ENCODE measurements at places on chromosomes 1 and 21.

GRCh38 chr1:12530462-12531178, 87.4 kb downstream of the DHRS3 start:
- DNase-seq, result no peak

- no peak for DNase-seq
These were observed 366.0 kb upstream of the LRRC7 start for GRCh38 chr1:69201716-69202115.

- no peak for DNase-seq
These were observed 109.2 kb downstream of the FAM78B start for GRCh38 chr1:166057650-166058049.

DNA sequence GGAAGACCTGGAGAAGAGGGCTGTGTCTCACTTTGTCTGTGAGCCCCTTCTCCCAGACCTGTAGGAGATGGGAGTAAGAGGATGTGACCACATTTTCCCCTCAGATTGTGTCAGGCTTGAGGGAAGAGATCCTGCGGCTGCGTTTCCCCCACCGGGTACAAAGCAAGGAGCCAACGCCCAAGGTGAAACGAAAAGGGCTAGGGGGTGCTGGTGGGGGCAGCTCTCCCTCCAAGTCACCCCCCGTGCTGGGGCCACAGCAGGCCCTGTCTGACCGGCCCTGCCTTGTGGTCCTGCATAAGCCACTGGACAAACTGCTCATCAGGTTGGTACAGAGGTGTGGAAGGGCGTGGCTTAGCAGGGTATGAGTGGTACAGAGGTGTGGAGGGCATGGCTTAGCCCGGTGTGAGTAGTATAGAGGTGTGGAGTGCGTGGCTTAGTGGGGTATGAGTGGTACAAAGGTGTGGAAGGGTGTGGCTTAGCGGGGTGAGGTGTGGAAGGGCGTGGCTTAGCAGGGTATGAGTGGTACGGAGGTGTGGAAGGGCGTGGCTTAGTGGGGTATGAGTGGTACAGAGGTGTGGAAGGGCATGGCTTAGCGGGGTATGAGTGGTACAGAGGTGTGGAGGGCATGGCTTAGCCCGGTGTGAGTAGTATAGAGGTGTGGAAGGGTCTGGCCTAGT, 30.6 kb downstream of the HYI start:
- no peak for DNase-seq

GRCh38 chr1:161921990-161922389, 101.7 kb downstream of the OLFML2B start:
- no peak for DNase-seq

DNA sequence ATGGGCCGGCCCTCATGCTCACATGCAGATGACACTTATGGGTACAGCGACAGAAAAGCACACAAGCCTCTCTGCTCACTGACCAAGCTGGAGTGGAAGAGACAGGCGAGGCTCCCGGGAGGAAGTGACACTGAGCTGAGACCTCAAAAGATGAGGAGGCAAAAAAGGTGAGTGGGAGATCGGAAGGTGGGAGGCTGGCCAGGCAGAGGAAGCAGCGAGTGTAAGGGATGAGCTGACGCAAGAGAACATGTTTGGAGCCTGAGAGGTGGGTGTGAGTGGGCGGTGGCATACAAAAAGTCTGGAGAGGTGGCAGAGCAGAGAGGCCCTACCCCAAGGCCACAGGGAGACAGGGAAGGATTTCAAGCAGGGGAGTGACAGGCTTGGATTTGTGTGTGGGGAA, 18.2 kb upstream of the CDCP2 start:
- DNase-seq, result no peak

DNA sequence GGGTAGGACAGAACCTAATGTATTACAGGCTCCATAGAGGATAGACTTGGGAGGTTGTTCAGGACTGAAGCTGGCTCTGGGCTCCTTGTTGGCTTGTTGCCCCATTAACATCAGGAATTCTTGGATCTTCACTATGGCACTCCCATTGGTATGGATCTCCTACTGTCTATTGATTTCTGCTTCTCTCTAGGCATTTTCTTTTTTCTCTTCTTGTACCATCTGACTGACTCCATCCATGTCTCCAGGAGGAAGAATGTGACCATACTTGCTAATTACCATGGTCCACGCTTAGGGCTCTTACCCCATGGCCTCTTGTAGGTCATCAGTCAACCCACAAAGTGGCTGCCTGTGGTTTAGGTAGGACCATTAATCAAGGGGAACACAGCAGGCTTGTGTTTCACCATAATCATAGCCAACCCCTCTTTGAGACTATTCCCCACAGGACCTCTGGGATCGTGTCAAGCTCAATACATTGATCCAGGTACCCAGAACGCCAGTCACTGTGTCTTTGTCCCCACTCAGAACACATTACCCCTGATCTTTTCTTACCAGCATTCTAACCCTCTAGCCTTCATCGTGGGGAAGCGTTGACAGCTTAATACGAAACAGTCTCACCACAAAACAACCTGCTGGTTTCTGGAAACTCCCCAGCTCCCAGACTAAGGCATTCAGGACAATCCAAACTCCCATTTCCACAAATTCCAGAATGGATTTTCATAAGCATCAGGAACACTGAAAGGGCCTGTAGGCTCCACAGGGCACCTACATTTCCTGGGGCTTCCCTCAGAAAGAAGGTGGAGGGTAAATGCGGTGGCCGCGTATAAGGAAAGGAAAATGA, 97.1 kb downstream of the ETS2 start:
- DNase-seq, result no peak

DNA sequence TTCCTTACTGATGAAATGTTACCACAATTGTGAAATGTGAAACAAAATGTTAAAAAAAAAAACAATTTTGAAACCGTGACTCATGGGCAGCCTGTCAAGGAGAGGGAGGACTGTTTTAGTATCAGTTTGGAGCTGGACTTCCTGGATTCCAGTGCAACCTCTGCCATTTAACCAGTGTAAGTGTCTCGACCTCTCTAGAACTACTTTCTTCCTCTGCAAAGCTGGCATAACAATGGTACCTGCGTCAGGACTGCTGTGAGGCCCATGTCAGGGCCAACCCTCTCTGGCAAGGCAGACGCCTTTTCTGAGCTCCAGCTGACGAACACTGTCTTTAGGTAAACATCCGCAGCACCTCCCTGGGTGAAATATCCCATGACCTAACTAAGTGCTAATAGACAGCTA, 20.9 kb downstream of the URB1 start:
- peak; percentile 88 for DNase-seq

- no peak for DNase-seq
These were observed 587 bp downstream of the NKAIN1 start for GRCh38 chr1:31238986-31239613.

DNA sequence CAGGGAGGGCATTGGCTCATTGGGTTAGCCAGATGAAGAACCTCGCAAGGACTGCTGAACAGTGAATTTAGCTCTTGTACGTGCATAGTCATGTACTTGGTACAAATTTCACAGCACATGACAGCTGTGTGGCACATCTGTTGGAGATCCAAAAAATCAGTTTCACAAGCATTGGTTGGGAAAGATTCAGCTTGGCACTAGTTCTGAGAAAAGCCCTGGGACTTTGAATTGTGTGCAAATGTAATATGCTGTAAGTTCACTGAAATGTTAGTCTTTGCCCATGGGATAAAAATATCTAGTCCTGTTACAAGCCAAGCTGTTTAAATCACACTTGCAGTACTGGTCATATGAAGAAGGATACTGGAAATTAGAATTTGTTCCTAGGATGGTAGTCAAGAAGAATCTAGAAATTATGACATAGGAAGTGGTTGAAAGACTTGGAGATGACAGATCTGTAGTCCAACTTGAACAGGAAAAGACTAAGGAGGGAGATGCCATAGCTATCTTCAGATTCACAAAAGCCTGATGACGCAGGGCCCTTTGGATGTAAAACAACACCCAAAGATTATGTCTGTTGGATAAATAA, 19.2 kb downstream of the LAMC2 start:
- no peak for DNase-seq

DNA sequence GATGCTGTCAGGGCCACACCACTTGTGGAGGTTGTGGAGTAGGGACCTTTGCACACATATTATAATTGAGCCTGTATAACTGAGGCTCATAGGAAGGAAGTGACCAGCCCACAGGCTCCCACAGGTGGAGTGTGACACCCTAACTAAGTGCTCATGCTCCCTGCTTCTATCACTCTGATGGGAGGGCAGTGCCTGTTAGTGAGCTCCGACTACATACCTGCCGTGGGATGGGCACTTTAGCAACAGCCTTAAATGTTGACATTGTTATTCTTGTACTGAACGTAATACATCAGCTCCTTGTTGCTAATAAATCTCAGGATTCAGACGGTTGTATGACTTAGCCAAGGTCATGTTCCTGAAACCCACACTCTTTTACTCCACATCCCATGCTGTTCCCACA, 58.0 kb downstream of the BEND5 start:
- no peak for DNase-seq

DNA sequence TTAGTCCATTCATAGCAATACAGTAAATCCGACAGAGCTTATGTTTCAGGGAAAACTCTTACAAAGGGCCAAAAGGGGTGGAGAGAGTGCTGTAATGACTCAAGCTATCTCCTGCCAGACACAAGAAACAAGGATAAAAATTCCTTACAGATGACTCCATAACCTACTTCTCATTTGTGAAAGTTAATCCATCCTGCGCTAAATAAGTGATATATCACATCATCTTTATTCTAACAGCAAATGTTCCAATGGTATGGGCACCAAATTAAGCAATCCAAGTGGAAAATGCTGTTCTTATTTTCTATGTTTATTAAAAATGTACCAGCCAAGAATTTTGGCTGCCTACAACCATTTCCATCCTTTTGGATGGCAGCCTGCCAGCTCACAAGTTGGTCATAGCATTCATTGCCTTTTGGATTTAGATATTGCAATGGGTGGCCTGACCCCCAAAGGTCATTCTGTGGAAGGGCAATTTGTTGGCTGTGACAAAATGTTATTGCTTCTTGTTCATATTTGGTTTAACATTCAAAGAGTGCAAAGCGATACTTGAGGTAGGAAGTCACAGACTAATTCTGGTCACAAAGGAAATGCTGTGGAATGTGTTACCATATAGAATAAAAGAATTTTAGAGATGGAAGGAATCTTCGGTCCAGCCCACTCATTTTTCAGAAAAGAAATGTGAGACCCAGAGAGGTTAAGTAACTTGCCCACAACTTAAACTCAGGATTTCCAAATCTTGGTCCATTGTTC, 2.8 kb upstream of the ENAH start:
- DNase-seq, result peak; percentile 33

DNA sequence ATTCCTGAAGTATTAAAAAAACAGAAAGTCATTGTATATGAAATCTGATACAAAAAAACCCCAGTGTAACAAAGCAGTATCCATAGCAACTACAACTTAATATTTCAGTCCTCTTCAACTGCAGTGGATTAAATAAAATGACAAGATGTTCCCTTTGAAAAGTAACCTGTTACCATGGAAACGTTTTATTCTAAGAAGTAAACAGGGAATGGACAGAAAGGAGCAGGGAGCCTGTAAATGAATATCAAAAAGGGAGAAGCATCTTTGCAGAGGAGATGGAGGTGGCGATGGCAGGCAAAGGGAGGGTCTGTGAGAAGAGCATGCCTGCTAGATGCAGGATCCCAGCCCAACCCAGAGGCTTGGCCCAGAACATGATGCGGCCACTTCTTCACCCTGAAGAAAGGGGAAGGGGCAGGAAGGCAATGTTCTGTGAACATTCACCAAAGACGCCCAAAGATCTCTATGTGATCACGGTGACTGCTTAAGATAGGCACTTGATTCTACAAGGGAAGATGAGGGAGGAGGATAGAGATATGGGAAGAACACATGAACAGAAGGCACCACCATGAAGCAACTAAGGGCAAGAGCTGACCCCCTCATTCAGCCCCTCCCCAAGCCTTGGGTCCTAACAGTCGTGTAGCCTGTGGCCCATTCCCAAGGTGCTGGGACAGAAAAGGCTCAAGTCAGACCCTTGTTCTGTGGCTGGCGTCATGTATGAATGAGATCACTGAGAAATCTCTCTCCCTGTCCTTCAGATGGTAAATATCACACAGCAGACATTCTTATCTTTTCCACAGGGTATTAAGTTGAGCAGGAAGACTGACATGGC, 200.0 kb downstream of the SLC45A1 start:
- DNase-seq, result no peak

DNA sequence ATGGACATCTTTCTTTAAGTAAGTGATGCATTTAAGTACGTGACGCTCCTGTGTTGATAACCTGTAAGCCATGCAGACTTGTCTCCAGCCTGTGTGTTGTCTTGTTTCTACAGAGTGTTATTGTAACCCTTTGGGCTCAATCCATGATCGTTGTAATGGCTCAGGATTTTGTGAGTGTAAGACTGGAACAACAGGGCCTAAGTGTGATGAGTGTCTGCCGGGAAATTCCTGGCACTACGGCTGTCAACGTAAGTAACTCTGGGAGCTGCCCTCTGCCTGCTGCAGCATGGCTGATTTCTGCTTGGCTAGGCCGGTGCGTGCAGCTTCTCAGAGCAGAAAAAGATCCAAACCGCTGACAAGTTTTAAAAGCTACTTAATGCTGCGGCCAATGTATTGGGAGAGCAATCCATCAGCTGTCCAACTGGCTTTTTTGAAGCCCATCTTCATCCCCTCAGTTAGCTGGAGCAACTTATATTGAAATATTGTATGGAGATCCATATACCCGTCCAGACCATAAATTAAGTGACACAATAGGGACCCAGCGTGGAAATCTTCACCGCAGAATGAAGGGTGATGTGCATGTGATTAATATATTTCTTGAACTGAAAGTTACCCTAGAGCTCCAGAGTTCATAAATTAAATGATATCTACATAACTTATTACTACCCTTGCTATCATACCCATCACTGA, 295.9 kb downstream of the NTNG1 start:
- DNase-seq, result no peak

DNA sequence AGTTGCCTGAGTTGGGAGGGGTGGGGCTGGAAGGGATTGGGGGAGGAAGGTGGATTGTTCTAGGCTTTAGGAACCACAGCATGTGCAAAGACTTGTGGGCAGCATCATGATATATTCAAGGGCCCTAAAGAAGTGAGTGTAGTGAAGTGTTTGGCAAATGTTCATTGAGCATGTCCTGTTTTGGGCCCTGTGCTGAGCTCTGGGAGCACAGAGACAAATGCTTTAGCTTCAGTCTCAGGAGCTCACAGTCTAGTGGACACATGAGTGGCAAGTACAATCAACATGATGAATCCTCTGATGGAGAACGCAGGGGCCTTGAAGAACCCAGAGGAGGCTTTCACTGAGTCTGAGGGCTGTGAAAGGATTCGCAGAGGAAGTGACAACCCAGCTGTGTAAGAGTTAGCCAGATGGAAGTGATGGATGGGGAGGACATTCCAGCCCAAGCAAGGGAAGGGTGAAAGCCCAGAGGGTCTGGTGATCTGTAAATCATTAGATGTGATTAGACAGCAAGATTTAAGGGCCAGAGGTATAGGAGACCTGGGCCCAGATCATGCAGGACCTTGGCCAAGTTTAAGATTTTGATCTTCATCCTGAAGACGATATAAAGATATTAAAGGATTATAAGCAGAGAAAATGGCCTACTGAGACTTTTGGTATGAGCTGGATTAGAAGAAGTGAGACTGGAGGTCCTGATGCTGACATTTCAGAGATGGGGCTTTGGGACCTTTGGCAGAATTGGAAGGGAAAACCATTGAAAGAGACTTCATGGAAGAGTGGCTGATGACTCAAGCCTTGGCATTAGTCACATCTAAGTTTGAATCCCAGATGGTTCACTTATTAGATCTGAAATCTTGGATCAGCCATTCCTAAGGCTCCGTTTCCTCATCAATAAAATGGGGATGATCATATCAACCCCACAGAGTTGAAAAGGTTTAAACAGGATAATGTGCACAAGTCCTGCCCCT, 4.6 kb downstream of the IPO13 start:
- DNase-seq, result no peak

GRCh38 chr21:26199456-26199855, 28.9 kb upstream of the APP start:
- DNase-seq, result no peak

GRCh38 chr1:245277276-245277675, 122.5 kb downstream of the KIF26B start:
- DNase-seq, result no peak
